ENCODE measurements at places on chromosomes 1 and 21.

GRCh38 chr1:194813096-194813495 lies 1626.7 kb upstream of the B3GALT2 start:
- DNase-seq = no peak

- DNase-seq = no peak
These were observed 8.1 kb downstream of the TFF3 start for GRCh38 chr21:42307106-42307505.

GRCh38 chr21:33546086-33546485 lies 3.2 kb downstream of the SON start:
- no peak for DNase-seq

GRCh38 chr1:71044833-71045232 lies 2.8 kb downstream of the PTGER3 start:
- DNase-seq = no peak

- DNase-seq = no peak
These were observed 35.3 kb downstream of the CLCA4 start for GRCh38 chr1:86582161-86582560.

GRCh38 chr1:36842448-36842847 lies 191.9 kb downstream of the GRIK3 start:
- DNase-seq = no peak

GRCh38 chr1:227726924-227727599 lies 8.0 kb downstream of the JMJD4 start:
- no peak for DNase-seq

- DNase-seq = no peak
These were observed 72.1 kb downstream of the DNM3 start for GRCh38 chr1:171913385-171913784.

DNA sequence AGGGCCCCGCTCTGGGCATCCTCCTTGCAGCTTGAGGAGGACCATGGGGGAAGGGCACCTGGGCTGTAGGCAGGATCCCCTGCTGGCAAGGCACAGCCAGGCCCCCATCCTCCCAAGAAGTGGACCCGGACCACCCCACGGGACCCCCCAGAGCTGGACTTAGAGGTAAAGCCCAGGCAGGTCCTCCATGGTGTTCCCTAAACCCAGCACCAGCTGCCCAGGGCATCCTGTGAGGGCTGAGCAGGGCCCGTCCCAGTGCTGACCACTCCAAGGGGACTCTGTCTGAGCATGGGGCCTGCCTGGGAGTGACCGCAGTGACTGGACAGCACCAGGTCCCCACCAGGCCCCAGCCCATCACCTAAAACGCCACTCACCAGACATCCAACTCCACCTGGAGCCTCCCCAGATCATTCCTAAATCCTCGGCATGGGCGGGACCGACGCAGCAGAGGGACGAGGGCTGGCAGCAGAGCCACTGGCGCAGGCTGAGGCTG lies 21.3 kb downstream of the COL6A2 start:
- no peak for DNase-seq

GRCh38 chr1:156740237-156740740 lies 599 bp downstream of the MRPL24 start:
- no peak for DNase-seq

DNA sequence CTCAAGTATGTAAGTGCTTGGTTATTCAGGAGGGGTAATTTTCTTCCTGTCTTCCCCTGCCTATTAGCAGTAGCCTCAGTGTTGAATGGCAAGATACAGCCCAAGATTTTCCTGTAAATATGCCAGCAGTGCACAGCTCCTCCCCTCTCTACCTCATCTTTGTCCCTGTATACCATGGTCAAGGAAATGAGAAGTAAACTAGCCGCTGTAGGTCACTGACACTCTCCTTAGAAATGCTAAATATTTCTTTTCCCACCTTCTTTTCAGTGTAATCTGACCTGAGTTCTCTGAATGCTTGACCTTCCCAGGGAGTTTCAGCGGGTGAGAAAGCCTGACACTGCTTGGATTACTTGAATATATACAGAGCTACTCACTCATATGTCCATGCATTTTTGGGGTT lies 84.1 kb upstream of the ZNF326 start:
- no peak for DNase-seq

- no peak for DNase-seq
These were observed 69.6 kb downstream of the PIK3R3 start for GRCh38 chr1:46062651-46063319.

DNA sequence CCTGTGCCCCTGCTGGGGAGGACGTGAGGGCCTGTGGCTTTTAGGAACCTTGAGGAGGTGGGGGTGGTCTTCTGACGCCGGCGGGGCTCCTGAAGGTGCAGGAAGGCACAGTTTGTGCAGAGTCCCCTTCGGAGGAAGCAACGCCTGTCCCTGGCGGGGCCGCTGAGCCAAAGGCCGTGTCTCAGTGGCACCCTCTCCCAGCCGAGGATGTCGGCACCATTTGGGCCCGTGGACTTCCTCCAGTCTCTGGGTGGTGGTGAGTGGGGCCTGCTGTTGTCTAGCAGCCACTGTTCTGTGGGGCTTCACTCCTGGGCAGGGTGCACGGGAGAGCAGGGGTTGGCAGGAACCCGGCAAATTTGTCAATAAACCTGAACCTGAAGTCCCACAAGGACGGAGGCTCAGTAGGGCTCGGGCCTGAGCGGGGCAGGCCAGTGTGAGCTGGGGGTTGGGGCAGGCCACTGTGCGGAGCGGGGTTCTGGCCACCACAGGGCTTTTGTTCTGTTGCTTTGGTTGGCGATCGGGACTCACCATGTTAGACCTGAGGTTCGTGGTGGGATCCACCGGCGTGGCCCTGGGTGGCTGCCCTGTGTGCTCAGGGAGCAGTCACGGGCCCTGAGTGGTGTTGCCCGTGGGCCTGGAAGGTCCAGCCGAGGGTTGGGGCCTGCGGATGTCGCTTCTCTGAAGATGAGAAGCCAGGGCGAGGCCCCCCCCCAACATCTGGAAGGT lies 64.8 kb downstream of the SKI start:
- no peak for DNase-seq

DNA sequence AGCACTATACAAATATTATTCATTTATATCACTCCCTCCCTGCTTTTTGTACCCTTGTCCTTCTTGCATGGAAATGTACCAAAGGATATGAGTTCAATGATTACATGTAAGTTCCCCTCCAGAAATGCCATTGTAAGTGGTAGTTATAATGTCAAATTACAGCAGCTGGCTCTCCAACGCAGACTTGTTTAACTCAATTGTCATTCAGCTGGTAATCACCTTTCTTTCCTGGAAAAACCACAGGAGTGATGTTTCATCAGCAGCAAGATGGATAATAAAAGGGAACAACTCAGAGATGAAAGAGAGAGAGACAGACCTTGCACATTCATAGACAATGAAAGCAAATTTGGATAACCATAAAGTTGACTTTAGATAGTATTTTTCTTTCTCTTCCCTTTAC lies 578.6 kb upstream of the PBX1 start:
- no peak for DNase-seq

DNA sequence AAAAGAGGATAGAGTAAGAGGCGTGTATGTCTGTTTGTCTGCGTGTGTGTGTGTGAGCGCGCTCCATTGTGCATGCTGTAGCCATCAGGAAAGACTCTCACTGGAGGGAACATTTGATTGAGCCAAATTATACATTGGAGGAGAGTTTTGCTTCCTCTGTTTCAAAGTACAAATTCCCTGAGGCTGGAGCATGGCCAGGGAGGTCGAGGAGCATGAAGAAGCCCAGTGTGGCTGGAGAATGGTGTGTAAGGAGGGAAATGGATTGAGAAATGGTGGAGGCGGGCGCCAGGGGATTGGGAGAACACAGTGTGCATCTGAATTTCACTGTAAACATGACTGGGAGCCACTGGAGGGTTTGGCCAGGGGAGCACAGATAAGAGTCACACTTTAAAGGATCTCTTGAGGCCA lies 22.1 kb upstream of the EFNA1 start:
- no peak for DNase-seq

DNA sequence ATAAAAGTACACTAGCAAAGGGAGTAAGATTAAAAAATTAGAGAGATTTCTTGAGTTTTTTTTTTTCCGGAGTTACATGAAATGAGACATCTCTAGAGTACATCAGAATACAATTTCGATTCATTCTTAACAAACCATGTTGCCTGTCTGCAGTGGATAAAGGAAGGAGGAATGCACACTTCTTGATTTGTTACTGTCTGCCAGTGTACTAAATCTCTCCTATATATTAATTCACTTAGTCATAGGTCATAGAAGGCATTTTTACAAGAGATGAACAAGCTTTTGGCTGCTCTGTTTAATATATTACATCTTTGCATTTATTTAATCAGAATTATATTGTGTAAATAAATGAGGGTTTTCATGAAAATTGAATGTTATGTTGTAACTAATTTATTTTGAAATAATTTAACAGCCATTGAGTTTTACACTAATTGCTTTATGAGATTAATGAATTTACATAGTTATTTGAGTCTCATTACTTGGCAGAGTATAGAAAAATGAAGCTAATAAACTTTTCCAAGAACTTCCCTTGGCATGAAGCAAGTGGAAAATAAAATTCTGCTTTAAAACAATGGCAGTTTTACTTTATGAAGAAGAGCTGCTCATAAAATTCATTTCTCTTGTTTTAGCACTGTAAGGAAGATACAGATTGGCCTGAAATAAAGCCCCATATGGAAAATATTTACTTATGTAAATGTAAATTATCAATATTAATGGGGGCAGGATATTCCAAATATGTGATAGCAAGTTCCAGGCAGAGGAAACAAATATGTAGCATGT lies 1284.7 kb downstream of the BRINP3 start:
- no peak for DNase-seq

GRCh38 chr1:226233293-226233692 lies 9.8 kb downstream of the MIXL1 start:
- no peak for DNase-seq

- DNase-seq = no peak
These were observed 9.8 kb downstream of the ECE1 start for GRCh38 chr1:21280482-21280881.

DNA sequence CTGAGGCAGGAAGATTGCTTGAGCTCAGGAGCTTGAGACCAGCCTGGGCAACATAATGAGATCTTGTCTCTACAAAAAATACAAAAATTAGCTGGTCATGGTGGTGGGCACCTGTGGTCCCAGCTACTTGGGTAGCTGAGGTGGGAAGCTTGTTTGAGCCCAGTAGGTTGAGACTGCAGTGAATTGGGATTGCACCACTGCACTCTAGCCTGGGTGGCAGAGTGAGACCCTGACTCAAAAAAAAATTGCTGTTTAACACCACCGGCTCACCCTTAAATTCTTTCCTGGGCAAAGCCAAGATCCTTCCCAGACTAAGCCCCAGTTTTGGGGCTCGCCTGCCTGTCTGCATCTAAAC lies 6.6 kb upstream of the NSUN4 start:
- DNase-seq = no peak

- no peak for DNase-seq
These were observed 92.6 kb downstream of the ADARB1 start for GRCh38 chr21:45166931-45167330.

GRCh38 chr1:23383577-23384311 lies 14.1 kb upstream of the ZNF436 start:
- no peak for DNase-seq

GRCh38 chr1:62493656-62494055 lies 56.8 kb downstream of the USP1 start:
- DNase-seq = no peak

DNA sequence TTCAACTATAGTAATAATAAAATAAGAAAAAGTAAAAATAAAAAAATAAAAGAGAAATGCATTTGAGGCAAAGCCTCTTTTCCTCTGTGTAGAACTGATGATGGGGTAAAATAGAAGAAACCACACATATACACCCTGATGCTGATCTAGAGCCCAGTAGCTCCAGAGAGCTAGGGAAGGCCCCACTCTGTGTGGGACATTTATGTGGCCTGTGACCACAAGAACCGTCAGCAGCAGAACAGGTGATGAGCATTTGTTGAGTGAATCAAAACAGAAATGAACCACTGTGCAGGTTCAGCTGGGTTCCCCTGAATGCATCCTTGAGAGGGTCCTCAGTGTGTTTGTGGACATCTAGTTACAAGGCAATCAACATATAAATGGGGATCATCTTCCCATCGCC lies 221.8 kb upstream of the HOOK1 start:
- DNase-seq = no peak

- no peak for DNase-seq
These were observed 30.2 kb downstream of the NUCKS1 start for GRCh38 chr1:205719762-205720161.

DNA sequence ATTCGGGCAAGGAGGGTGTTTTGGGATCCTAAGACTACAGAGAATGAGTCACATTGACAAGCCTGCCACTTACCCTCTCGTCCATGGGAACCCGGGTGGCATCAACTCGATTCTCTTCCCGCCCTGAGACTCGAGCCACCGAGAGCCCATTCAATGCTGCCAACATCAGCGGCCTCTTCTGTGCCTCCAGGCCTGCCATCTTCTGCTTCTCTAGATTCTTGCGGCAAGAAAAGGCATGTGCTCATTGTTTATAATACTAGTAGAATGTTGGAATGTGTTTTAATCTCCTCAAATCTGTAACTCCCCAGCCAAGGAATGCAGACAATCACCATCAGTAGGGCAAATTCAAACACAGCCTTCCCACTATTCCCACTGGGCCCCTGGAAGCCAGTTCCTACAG lies 96.9 kb downstream of the SMYD2 start:
- no peak for DNase-seq

DNA sequence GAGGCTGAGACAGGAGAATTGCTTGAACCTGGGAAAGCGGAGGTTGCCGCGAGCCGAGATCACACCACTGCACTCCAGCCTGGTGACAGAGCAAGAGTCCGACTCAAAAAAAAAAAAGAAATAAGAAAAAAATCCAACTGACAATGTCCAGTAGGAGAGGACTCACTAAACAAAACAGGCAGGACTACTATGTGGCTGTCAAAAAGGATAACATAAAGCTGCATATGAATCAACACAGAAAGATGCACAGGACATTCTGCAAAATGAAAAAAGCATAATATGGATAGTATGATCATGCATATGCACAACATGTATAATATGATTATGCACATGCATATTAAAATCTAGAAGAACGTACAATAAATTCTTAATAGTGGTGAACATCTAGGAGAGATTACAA lies 80.7 kb downstream of the JAK1 start:
- no peak for DNase-seq

DNA sequence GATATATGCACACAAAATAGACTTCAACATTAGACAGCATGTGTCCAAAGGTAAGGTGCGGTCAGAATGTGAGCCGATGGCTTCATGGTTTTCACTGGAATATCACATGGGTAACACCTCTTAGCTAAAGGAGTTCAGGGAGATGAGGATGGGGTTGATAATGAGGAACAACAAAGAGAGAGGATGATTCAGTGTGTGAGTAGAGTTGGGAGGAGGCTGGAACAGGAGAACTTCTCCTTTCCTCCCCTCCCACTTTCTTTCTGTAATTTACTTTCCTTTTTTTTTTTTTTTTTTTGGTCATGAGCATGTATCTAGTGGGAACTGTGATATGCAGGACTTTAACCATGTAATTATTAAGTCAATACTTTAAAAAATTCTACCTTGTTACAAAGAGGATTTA lies 99.4 kb downstream of the FASLG start:
- DNase-seq = no peak

- no peak for DNase-seq
These were observed 35.5 kb upstream of the ASPM start for GRCh38 chr1:197181982-197182381.

All from cerebellar nuclear complex (tissue), 1 donor.